ENCODE measurements at places on chromosomes 7 and 10. TPM values are rescaled to one million over a fixed set of nuclear protein-coding genes. Genes with fewer than 3 reads are reported as not detected.

GPR15LG gene
- not detected for total RNA-seq

IDI2 gene
- not detected for total RNA-seq

C10orf67 gene
- total RNA-seq = 0.38 TPM

GRCh38 chr7:118104812-118105441 lies 79.0 kb upstream of the LSM8 start:
- DNase-seq = no peak

DNA sequence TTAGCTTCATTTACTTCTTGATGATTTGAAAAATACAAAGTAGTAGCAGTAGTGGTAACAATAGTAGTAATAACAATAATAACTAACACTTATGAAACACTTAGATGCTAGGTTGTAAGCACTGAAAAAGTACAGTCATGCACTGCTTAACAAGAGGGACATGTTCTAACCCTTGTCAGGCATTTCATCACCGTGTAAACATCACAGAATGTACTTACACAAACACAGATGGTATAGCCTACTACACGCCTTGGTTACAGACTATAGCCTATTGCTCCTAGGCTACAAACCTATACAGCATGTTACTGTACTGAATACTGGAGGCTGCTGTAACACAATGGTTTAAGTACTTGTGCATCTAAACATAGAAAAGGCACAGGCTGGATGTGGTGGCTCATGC lies 60.6 kb downstream of the PUS7 start:
- no peak for DNase-seq

DNA sequence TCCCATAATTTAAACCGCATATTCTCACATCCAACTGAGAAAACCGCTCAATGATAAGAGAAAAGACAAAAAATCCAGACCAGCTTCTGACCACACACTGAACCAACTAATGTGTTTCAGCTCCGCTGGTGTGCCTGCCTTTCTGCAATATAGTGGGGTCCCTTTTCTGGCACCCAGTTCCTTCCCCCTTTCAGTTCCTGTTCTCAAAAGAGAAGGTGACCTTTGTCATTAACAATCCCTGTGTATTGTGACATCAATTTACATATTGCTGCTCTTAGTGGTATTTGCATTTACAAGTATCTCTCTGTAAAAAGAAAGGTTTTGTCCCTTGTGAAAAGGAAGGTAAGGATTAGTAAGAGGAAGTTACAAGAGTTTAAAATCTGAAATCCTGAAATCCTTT lies 1.4 kb downstream of the PPP1R17 start:
- no peak for DNase-seq

GRCh38 chr10:32217216-32217615 lies 129.7 kb downstream of the EPC1 start:
- DNase-seq = no peak

FGFR2 gene
- 149 TPM for total RNA-seq

- peak; percentile 31 for DNase-seq
Observed at GRCh38 chr7:95527033-95527775, 41.5 kb downstream of the ASB4 start.

DNA sequence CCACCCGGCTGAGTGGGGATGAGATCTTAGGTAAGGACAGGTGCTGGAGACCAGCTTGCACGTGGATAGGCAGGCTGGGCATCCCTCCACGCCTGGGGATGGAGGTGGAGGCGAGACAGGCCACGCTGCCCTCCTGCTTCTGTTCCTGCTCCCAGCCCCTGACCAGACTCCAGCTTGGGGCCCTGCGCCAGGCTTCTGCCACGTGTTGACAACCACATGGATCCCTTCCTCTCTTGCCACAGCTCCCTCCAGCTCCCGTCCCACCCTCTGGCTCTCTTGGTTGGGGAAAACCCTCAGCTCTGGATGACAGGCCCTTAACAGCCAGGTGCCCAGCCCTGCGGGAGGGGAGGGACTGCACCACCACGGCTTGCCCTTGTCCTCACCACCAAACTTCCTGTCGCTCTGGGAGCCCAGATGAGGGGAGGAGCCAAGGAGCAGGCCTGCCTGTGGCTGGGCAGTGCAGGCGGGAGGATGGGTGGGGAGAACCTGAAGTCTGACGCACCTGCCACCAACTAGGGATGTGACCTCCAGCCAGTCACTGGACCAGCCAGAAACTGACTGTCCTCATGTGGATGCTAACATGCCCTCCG lies 36.0 kb downstream of the KCNH2 start:
- DNase-seq = no peak

- DNase-seq = no peak
Observed at GRCh38 chr7:51060536-51060935, 256.1 kb downstream of the COBL start.

RET gene
- total RNA-seq = 1.5 TPM

DNA sequence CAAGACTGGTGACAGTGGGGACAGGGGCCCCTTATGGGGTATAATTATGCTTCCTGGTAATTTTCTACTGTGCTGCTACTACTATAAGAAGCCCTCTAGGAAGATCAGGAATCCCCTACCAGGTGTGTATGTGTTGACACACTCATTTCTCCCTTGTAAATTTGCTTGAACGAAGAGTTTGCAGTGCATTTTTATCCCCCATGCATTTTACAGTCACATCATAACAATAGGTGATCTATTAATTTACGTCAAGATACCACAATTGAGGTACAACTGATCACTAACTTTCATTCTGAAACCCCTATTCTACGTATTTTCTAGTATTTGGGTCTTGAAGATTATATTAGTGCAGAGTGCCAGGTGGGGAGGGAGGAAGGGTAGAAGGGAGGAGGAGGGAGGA lies 252.2 kb downstream of the NSUN6 start:
- no peak for DNase-seq

DNA sequence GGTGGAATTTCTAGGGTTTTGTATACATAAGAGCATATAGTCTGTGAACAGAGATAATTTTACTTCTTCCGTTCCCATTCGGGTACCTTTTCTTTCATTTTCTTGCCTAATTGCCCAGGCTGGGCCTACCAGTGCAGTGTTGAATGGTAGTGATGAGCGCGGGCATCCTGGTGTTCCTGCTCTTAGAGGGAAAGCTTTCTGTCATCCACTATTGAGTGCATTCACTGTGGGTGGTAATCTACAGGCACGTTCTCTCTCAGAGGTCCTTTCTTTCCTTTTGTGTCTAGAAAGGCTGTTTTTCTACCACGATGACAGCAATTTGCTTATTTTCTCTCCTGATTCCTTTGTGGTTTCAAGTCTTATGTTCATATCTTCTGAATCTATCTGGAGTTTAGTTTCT lies 65.0 kb downstream of the INPP5A start:
- no peak for DNase-seq

DNA sequence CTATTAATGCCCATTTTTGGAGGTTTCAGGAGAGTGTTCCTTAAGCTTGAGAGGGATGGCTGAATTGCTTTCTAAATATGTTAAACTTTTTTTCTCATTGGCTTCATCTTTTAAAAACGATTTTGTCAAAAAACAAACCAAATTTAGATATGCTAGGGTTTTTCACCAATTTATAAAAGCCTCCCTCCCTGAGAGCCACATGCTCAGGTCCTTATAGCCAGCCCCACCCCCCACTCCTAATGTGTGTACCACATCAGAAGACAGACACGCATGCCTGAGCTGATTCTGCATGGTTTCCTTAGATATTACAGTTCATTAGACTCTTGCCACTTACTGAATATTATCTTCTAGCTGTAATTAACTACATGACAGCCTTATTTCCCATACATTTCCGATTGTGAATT lies 2.0 kb downstream of the CUL1 start:
- no peak for DNase-seq

LBX1 gene
- not detected for total RNA-seq

SPDYE6 gene
- not detected for total RNA-seq

- no peak for DNase-seq
Observed at GRCh38 chr10:23331567-23332301, 12.9 kb downstream of the C10orf67 start.

KCP gene
- total RNA-seq = 6.8 TPM

LCOR gene
- 88.6 TPM for total RNA-seq

MGAM2 gene
- 1.2 TPM for total RNA-seq

DNA sequence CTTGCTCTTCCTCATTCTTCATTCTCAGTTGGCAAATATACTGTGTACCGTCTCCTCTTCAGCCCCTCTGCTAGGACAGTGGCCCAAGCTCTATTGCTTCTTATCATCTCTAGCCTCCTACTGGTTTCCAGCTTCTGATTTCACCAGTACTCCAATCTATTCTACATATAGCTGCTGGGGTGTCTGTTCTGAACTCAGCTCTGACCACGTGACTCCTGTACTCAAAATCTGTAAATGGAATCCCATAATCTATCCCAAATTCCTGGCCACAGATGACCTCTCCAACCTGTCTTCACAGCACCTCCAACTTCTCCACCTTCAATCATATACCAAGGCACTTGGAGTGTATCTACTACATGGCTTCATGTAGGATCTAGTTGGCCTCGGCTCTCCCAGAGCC lies 152.9 kb downstream of the NRCAM start:
- no peak for DNase-seq

GRCh38 chr10:844552-844951 lies 87.0 kb downstream of the LARP4B start:
- no peak for DNase-seq

CALML3 gene
- not detected for total RNA-seq

EPO gene
- total RNA-seq = 0.22 TPM

ANKRD7 gene
- not detected for total RNA-seq

PRKCQ gene
- 6.1 TPM for total RNA-seq

FRMD4A gene
- 66.9 TPM for total RNA-seq

- no peak for DNase-seq
Observed at GRCh38 chr7:64182036-64182790, 24.8 kb upstream of the ZNF735 start.

GRCh38 chr7:27605689-27606269 lies 56.9 kb downstream of the HIBADH start:
- no peak for DNase-seq

VWC2 gene
- total RNA-seq = 0.02 TPM

DNA sequence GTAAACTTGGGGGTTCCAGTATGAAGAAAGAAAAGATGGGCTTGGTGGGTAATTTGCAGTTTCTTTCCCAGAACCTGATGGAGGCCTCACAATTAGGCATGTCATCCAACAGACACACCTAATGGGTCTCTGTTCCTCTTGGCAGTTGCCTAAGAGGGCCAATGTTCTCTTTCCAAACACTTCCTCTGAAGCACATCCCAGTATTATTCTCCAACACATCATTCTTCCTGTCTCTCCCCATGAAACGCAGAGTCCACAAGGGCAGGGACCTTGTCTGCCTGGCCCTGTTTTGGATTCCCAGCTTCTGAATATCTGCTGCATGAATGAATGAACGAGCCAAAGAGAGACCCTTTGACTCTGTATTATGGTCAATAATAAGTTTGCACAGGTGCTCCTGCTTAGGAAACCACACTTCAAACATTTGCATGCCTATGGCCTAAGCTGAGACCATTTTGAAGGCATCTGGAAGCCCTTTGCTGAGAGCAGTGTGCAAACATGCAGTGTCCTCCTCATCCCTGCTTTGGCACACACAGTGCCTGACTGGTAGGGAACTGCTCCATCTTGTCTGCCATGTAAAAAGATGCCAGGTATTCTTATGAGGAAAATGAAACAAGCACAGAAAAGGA lies 100.9 kb upstream of the CHST15 start:
- no peak for DNase-seq

LYZL1 gene
- not detected for total RNA-seq

DNA sequence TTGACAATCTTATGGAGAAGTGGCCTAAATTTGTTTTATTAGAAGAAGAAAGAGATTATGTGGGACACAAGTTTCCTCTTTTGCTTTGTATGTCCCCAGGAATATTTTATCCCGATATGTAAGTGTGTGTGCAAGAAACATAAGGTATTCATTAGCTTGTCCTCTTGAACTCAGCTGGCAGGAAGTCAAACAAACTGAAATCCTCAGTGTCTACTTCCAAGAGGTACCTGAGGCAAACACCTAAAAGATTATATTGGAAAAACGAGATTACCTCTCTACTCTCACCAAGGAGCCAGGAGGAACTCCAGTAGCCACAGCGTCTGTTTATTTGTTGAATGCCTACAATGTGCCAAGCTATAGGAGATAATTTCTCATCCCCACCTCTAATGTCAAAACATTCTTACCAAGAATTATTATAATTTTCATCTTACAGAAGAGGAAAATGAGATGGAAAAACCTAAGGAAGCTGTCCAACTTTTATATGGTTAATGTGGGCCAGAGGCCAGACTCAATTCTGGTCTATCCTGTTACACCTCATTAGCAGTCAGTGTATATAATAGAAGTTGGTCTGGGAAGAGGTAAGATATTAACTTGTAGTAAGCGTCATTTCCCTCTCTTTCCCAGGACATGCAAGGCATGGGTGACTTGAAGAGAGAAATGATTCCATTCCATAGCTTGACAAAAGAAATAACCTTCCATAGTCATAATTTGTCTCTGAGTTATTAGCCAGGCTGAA lies 692.7 kb downstream of the MAGI2 start:
- DNase-seq = no peak

- DNase-seq = no peak
Observed at GRCh38 chr10:98427011-98427515, 12.1 kb upstream of the PYROXD2 start.

- DNase-seq = no peak
Observed at GRCh38 chr7:143850682-143851081, 51.3 kb downstream of the TCAF1 start.

- DNase-seq = peak; percentile 45
Observed at GRCh38 chr10:26860102-26860442, 686 bp downstream of the ABI1 start.

DNA sequence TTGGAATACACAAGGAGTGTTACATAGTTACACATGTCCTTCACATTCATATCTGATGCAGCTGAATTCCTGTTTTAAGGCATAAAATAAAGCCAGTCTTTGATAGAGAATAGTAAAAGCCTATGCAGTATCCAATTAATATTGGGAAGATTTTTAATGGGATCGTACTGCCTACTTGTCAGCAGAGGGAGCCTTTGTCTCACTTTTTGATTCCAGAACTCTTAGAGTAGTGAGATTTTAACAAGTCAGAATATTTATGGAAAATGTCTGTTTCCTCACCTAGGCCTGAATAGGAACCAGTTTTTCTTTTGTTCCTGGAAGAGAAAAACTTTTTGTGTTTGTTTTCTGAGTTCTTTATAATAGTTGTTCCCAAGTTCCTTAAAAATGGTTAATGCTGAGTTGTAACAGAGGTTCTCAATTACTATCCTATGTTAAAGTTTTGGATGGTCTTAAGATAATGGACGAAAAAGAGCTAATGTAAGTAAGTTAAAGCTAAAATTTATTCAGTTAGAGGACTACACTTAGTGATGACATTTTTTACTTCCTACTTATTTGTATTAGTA lies 114.0 kb downstream of the BBS9 start:
- DNase-seq = no peak

CPA2 gene
- 85.0 TPM for total RNA-seq

- DNase-seq = no peak
Observed at GRCh38 chr10:133039107-133039802, 48.5 kb upstream of the ADGRA1 start.

CAMK2B gene
- total RNA-seq = 9.3 TPM

All from progenitor cell of endocrine pancreas (in vitro differentiated cells).